Fibroblast of the aortic adventitia (primary cell): ENCODE measurements at places on chromosomes 3 and 15. TPM values are rescaled to one million over a fixed set of nuclear protein-coding genes. Genes with fewer than 3 reads are reported as not detected.

The TCAIM gene
- 13.2 and 33.3 TPM in 2 replicates for total RNA-seq

The GOLGA6A gene
- total RNA-seq = not detected in 2 replicates

DNA sequence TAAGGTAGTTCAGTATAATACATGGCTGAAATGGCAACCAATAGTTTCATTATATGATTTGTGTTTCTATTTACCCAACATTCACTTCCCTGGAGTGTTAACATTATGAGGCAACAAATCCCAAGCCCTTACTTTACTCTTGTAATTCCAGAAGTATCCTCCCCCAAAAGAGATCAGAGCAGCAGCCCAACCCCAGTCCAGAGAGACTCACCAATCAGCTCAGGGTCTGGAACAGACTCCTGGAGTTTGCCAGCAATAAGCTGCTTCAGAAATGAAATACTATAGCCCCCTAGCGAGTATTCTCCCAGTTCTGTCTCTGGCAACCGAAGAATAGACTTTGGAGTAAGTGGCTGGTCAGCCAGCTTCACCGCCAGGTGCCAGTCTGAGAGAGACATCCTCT lies 2.5 kb downstream of the UBL7 start:
- DNase-seq = no peak

DNA sequence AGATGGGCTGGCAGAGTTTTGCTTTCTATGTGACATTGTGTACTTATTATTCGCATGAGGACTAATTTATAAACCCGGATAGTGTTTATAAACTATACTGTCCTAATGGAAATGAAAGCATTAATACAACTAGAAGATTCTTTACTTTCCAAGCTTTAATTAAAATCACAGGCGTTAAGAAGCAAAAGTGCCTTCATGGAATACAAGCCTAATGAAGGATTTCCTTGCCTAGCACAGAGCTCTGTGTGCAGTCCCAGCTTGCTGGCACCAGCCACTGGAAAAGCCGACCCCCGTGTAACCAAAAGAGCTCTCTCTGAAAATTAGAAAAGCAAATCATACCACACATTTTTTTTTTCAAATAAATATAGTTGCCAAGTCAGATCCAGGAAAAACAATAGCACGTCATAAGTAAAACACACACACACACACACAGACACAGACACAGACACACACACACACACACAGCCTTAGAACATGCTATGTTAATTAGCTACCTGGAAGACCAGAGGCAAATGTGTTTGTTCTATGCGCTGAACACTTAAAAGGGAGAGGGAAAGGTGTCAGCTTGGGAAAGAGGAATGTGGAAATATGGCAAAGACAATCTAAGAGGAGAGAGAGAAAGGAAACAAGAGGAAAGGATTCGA lies 1084.2 kb downstream of the TUSC7 start:
- DNase-seq = peak; percentile 25

GRCh38 chr3:49410066-49410845 lies 1.5 kb downstream of the RHOA start:
- DNase-seq = no peak

DNA sequence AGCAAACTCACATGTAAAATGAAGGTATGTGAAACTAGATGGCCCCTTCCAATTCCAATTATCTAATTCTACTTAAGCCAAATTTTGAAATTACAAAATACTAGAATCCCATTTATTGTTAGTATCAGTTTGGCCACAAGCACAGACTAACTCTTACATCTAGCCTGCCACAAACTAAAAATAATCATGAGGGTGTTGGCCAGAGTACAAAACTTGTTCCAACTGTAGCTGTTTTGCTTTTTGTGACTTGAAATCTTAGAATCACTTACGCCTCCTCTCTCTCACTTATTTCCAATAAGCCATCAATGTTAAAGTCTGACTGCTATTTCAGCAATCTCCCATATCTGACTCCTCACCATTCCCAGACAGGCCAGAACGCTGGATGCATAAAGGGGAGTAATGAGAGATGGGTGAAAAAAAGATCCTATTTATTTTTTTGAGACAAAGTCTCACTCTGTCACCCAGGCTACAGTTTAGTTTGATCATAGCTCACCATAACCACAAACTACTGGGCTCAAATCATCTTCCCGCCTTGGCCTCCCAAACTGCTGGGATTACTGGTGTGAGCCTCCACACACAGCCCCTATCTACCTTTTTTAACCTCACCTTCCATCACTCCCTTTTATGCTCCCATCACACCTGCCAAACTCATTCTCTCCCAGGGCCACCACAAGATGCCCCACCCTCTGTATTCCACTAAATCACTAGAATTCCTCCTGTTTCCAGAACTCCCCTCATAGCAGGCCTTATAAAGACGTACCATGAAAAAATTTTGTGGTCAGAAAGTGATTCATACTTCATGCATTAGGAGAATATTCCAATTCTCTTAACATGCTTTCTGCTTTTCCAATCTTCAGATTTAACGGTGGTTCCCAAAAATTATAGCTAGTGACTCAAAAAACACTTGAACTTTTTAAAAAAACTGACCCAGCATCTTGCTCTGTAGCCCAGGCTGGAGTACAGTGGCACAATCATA lies 36.5 kb downstream of the ATOSA start:
- peak; percentile 80 for DNase-seq

GRCh38 chr3:150822636-150823035 lies 59.7 kb upstream of the SIAH2 start:
- DNase-seq = no peak

DNA sequence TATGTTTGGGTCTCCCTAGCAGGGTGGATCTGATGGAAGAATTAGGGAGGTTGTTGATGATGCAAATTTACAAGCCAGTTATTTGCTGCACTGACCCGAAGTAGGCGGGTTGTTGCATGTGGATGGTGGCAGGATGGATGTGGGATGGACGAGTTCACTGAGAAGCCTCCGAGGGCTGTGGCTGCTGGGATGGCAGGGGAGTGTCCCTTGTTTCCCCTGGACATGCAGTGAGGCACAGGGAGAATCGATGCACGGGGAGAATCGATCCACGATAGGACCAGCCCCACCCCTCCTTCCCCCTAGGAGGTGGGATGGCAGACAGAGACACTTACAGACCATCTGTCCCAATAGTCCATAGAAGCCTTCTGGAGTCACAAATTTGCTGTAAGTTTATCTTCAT lies 31.0 kb upstream of the KLF13 start:
- no peak for DNase-seq

DNA sequence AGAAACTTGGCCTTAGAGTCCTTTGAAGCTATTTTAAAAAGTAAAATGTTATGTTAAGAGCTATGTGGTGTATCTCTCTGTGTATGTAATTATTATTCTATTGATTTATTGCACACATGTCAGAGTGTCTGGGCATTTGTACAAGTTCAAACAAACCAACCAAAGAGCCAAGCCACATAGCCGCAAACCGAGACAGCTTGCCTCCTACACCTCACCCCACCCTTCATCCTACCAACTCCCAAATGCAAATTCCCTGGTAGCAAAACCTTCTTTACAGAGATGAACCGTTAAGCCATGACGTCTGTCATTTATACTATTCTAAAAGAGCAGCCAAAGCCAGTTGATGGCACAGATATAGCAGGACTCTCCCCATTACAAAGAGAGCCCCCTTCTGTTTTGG lies 332.3 kb downstream of the ERC2 start:
- DNase-seq = peak; percentile 47

DNA sequence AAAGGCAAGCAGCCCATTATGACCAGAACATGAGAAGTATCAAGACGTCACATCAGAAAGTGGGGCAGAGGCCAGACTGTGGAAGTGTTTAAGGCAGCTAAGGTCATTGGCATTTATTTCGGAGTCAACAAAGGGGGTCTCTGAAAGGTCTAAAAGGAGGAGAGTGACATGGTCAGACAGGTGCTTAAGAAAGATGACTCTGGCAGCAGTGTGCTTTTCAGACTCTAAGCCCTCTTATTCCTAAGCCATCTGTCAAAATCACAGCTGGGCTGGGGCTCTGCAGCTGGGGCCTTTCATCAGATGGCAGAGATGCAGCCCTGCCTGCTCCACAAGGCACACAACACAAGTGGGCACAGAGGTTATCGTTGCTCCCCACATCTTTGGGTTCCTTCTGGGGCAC lies 14.0 kb downstream of the FBXL22 start:
- no peak for DNase-seq

- no peak for DNase-seq
These were observed 192.6 kb upstream of the ALCAM start for GRCh38 chr3:105174017-105174615.
